Large intestine (tissue), 12 donors: ENCODE measurements at places on chromosomes 7 and 10.

- DNase-seq = no peak
These were observed 9.0 kb downstream of the NFKB2 start for GRCh38 chr10:102404361-102405107.

GRCh38 chr7:105678811-105679495 is 97.7 kb upstream of the EFCAB10 start:
- DNase-seq = no peak

GRCh38 chr10:61963669-61964058 is 62.2 kb downstream of the ARID5B start:
- no peak for DNase-seq

- no peak for DNase-seq
These were observed 265.9 kb upstream of the DGKB start for GRCh38 chr7:15168489-15168888.

GRCh38 chr10:114151892-114152291 is 22.1 kb downstream of the CCDC186 start:
- no peak for DNase-seq

DNA sequence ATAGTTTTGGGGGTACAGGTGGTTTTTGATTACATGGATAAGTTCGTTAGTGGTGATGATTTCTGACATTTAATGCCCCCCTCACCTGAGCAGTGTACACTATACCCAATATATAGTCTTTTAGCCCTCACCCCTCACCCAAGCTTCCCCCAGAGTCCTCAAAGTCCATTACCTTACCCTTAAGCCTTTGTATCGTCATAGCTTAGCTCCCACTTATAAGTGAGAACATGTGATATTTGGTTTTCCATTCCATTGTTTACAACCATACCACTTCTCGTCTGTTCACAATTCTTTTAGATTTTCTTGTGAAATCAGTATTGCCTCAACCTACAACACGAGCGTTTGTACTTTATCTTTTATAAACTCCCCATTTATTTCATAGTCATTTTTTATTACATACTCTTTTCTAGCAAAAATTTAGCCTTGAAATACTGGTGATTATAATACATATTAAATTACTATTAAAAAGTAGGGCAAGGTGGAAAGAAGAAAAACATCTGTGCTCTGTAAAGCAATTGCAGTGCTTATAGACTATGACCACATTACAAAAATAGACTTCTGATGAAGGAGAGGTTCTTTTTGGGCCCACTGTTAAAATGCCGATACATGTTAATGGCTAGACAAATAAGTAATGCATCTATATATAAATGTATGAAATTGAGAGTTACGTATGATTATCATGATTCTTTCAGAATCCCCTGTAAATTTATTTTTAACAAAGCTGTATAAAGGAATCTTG is 164.8 kb downstream of the THSD7A start:
- DNase-seq = no peak

GRCh38 chr7:137579913-137580640 is 236.5 kb upstream of the PTN start:
- no peak for DNase-seq

DNA sequence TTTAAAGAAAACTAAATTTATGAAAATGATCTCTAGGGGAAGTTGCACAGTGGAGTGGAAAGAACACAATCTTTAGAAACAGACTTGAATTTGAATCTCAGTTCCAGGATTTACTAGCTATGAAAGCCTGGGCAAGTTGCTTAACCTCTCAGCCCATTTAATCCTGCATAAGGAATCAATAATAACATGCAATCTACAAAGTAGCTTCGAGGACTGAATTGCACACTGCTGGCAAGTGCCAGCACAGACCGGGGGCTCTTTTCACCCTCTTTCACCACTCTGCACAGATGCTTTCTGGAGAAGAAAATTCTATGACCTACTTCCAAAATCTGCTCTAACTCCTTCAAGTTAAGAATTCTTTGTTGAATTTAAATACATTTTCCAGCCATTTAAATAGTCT is 63.4 kb upstream of the ANK3 start:
- no peak for DNase-seq

GRCh38 chr10:100339236-100339635 is 7.8 kb upstream of the SCD start:
- no peak for DNase-seq

- no peak for DNase-seq
These were observed 74.1 kb downstream of the VIPR2 start for GRCh38 chr7:159070431-159071148.

GRCh38 chr7:124085179-124085578 is 52.3 kb upstream of the TMEM229A start:
- peak; percentile 86 for DNase-seq
